ENCODE measurements at places on chromosomes 7 and 10.

DNA sequence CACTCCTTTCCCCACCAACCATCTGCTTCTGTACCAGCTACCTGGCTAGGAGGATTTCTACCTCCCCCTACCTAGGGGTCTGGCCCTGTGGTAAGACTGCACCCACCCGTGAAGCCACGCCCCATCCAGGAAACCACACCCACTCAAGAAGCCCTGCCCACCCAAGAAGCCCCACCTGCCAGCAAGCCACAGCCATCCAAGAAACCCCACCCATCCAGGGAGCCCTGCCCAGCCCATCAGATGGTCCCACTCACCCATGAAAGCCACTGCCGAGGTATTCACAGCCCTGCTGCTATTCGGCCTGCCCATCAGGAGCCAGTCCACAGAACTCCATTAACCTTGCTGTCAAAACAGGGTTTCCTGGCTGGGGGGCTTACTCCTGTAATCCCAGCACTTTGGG is 15.6 kb upstream of the MUC3A start:
- DNase-seq, result no peak

GRCh38 chr10:121803611-121804010 is 124.2 kb downstream of the ATE1 start:
- no peak for DNase-seq

DNA sequence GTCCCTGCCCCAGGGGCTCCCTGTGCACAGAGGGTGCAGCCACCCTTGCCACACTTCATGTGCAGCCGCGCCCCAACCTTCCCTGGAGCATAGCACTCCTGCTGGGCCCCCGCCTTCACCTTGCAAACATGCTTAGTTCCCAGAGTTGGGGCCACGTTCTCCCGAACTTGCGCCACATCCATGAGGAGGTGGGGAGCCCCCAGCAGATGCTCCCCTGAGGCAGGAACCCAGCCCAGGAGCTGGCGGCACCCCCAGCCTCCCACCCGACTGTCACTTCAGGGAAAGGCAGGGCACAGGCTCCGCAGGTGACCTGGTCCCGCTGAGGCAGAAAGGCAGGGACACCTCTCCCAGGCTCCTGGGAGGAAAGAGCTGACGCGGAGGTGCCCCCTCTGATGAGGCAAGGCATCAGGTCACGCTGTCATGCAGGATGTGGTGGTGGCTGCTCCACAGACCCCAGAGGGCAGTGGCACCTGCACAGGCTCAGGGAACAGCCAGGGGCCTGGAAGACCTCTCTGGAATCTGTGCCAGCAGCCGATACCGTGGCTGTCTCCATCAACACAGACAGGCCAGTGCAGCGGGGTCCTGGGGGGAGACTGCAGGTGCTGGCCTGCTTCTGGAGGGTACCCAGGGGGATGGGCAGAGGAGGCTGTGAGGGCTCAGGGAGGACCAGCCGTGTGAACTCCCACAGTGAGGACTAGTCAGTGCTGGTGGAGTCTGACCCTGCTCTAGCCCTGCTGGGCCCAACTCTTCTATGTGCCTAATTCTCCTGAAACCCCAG is 221.3 kb downstream of the MAD1L1 start:
- no peak for DNase-seq

DNA sequence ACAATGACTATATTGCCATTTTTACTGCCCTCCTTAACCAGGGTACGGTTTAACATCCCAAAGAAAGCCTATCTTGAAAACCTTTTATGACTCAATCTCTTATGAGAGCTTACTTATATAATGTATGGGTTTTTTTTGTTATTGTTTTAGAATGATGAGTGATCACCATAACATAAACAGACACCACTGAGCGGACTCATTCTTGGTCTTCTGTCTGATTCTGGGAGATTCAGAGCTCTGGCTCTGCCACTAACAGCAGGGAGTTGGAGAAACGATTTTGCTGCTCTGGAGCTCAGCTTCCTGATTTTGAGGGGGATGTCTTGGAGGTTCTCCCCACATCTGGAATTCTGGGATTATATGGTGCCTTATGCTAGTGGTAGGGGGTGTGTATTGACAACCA is 244.1 kb downstream of the FRMD4A start:
- no peak for DNase-seq

DNA sequence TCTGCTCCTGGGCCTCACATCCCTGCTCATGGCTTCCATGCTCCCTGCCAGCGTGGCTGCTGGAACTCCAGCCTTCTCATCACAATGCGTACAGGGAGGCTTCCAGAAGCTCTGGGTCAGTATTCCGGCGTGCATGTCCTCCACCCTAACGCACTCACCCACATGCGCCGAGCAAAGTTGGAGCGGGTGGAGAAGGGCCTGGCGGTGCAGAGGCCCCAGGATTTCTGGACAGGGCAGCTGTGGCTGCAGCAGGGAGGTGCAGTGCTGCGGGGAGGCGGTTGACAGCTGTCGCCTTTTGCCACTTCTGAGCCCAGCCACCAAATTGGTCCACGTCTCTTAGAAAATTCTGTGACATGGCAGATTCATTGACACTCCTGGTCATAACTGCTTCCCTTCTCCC is 33.6 kb upstream of the FAM20C start:
- DNase-seq, result no peak

DNA sequence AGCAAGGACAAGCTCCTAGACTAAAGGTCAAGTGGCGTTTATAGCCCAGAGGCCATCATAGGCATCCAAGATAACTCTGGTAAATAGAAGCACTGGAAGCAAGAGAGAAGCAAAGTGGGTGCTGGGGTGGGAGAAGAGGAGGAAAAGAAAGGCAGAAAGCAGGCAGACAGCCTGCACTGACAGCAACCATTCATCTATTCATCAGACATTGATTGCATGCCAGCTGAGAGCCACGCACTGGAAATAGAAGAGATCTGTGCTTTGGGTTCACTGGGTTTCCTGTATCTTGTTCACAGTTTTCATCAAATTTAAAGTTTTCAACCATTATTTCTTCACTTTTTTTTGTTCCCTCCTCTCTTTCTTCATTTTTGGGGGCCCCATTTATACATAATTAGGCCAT is 4.7 kb upstream of the SLIT1 start:
- no peak for DNase-seq

GRCh38 chr7:128356546-128357216 is 4.8 kb downstream of the PRRT4 start:
- DNase-seq, result no peak

- no peak for DNase-seq
Measured at GRCh38 chr7:90766814-90767564, 170.9 kb downstream of the CDK14 start.

Data from stimulated activated CD4-positive, alpha-beta T cell treated with anti-CD3 and anti-CD28 coated beads, Interleukin-1b, Interleukin-23, amount 100 ng/mL, for 24 hours (primary cell).